ENCODE measurements at places on chromosomes 13 and 19. TPM values are rescaled to one million over a fixed set of nuclear protein-coding genes. Genes with fewer than 3 reads are reported as not detected.
A peak's percentile ranks its signal among the peaks of the same experiment; 100 is the strongest.

DNA sequence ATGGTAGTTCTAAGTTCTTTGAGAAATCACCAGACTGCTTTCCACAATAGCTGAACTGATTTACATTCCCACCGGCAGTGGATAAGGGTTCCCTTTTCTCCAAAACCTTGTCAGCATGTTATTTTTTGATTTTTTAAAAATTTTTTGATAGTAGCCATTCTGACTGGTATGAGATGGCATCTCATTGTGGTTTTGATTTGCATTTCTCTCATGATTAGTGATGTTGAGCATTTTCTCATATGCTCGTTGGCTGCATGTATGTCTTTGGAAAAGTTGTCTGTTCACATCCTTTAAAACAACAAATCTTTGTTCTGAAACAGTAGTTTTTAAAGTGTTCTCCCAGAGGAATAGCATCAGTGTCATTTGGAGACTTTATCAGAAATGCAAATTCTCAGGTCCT lies 77.5 kb upstream of the POMP start:
- DNase-seq = no peak

DNA sequence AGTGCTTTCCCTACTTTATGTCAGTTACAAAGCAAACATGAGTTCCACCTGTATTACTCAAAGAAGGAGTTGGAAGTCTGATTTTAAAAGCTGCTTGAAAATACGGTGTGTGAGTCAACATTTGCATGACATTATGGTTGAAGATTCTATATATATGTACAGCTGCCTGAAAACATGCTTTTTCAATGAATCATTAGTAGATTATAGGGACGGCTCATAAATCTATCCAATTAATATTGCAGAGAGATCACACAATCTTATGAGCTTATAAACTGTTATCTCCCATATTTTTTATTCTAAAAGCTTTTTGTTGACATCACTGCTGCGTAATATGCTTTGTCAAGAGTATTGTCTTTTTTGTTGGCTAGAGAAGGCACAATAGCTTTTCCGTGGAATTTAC lies 873.8 kb downstream of the SLITRK6 start:
- DNase-seq = no peak

GRCh38 chr13:76948149-76948548 lies at the start of gene ACOD1:
Gene ACOD1 (plus strand): TSS chr13:76948511. CDS start chr13:76948559, 48 bp downstream.
- DNase-seq = no peak

DNA sequence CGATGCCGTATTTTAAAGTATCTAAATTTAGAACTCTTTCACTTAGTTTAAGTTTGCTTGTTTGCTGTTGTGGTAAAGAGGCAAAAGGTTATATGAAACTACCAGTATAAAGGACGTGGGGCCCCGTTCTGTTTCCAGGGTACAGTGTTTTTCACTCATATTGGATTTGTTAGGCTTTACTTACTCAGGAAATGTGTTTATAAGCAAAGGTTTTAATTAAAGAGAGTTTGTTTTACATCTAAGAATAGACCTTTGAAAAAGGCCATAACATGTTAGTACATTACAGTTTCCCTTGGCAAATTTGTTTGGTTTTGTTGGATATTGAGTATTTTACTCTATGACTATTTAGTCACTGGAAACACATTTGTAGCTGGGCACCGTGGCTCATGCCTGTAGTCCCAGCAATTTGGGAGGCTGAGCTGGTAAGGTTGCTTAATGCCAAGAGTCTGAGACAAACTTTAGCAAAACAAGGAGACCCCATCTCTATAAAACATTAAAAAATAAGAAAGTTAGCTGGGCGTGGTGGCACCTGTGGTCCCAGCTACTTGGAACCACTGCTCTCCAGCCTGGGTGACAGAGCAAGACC lies 7.1 kb downstream of the DGKH start:
- no peak for DNase-seq

DNA sequence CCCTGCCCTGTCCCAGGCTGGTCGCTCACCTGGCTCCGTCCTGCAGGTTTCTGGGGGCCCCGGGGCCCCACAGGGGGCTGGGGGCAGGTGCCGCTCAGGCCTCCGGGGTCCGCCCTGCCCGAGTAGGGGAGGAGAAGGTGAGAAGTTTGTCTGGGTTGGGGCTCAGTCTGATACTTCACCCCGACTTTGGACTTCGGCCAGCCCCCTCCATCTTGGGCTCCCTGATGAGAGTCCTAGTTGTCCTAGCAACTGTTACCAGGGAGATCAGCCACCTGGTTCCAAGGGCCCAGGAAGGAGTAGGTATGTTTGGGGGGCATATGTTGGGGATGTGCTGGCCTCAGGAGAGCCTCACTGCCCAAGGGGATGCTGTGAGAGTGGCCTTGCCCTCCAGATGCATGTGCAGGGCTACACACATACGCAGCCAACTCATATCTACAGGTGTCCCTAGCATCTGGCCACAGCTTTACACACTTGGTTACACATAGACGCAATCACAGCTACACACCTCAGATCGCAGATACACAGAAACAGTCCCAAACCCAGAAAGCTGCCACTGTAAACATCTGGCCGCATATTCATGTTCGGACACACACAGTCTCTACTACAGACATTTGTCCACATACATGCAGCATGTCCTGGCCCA lies 3.4 kb downstream of the NUMBL start:
- DNase-seq = peak; percentile 69

Gene MUC16
- 0.54 TPM for total RNA-seq

Gene OR7C1
- total RNA-seq = not detected

Gene HMG20B
- total RNA-seq = 56.1 TPM

Gene ONECUT3
- total RNA-seq = not detected

Gene ZNF808
- total RNA-seq = 28.6 TPM

Gene APOE
- total RNA-seq = 321 TPM

Gene JSRP1
- 4.0 TPM for total RNA-seq

All from spleen (tissue), 13 donors.